Vagina (tissue), 2 donors: ENCODE measurements at places on chromosomes 13 and 19. TPM values are rescaled to one million over a fixed set of nuclear protein-coding genes. Genes with fewer than 3 reads are reported as not detected.

HSPB6 gene
- total RNA-seq: 238 TPM

TTC9B gene
- not detected for total RNA-seq

KIR3DL1 gene
- not detected for total RNA-seq

PLK5 gene
- total RNA-seq: 0.49 TPM

ANGPTL4 gene
- 92.8 TPM for total RNA-seq

ZNF569 gene
- total RNA-seq: 3.7 TPM

HSH2D gene
- 0.74 TPM for total RNA-seq

AP3D1 gene
- 62.9 TPM for total RNA-seq

POGLUT2 gene
- total RNA-seq: 5.4 TPM

ZNF534 gene
- not detected for total RNA-seq

RDH8 gene
- not detected for total RNA-seq

C3 gene
- total RNA-seq: 1,239 TPM

TMEM143 gene
- 3.2 TPM for total RNA-seq

LPAR2 gene
- total RNA-seq: 15.2 TPM

ACER1 gene
- not detected for total RNA-seq

MYO1F gene
- 20.4 TPM for total RNA-seq

OR7A5 gene
- 0.74 TPM for total RNA-seq

NCAN gene
- not detected for total RNA-seq

RFPL4AL1 gene
- total RNA-seq: not detected

ZFR2 gene
- total RNA-seq: not detected

MBD3 gene
- 66.0 TPM for total RNA-seq

POLR1G gene
- total RNA-seq: 2.2 TPM

RASAL3 gene
- total RNA-seq: 7.9 TPM

KLHL26 gene
- 8.3 TPM for total RNA-seq

TMC4 gene
- total RNA-seq: 22.3 TPM

FLT3LG gene
- total RNA-seq: 10.1 TPM

SH2D3A gene
- total RNA-seq: 21.9 TPM

RFPL4A gene
- total RNA-seq: not detected

ZNF264 gene
- total RNA-seq: 25.0 TPM

TMIGD2 gene
- total RNA-seq: not detected

OR7C1 gene
- 0.74 TPM for total RNA-seq

ZNF763 gene
- 2.9 TPM for total RNA-seq

HRC gene
- 0.25 TPM for total RNA-seq

CDX2 gene
- not detected for total RNA-seq

LENG9 gene
- 10.3 TPM for total RNA-seq

MAST3 gene
- 9.6 TPM for total RNA-seq

SKA3 gene
- total RNA-seq: 5.4 TPM

GPC5 gene
- total RNA-seq: 1.7 TPM

SHISA7 gene
- 0.25 TPM for total RNA-seq

CAPN12 gene
- total RNA-seq: 9.6 TPM

SIGLEC9 gene
- total RNA-seq: 5.9 TPM

PNMA8B gene
- total RNA-seq: 2.7 TPM

ISOC2 gene
- total RNA-seq: 61.4 TPM

LILRB2 gene
- 2.0 TPM for total RNA-seq

FAM32A gene
- 57.2 TPM for total RNA-seq

TRPC4 gene
- total RNA-seq: 8.3 TPM

SAFB gene
- 145 TPM for total RNA-seq

LINGO3 gene
- total RNA-seq: not detected

PPP1R13L gene
- 111 TPM for total RNA-seq

ANGPTL8 gene
- total RNA-seq: not detected
